ENCODE measurements at places on chromosomes 12 and 14. TPM values are rescaled to one million over a fixed set of nuclear protein-coding genes. Genes with fewer than 3 reads are reported as not detected.

DNA sequence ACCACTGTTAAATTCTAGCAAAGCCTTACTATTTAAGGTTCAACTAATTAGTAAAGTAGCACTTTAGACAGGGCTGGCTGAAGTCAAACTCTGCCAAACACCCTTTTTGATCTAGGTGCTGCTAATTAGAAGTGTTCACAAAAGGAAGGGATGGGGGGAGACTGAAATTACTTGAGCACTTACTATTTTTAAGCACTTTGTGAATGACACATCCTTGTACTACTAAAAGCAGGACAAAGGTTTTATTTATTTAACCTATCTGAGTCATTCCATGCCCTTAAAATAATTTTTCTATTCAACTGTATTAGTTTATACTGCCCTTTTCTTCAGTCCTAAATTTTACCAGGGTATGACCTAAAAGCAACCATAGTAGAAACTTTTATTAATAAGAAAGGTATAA, 20.1 kb downstream of the MBIP start:
- DNase-seq, result no peak

GRCh38 chr12:107491856-107492255, 193.7 kb upstream of the PWP1 start:
- no peak for DNase-seq

DNA sequence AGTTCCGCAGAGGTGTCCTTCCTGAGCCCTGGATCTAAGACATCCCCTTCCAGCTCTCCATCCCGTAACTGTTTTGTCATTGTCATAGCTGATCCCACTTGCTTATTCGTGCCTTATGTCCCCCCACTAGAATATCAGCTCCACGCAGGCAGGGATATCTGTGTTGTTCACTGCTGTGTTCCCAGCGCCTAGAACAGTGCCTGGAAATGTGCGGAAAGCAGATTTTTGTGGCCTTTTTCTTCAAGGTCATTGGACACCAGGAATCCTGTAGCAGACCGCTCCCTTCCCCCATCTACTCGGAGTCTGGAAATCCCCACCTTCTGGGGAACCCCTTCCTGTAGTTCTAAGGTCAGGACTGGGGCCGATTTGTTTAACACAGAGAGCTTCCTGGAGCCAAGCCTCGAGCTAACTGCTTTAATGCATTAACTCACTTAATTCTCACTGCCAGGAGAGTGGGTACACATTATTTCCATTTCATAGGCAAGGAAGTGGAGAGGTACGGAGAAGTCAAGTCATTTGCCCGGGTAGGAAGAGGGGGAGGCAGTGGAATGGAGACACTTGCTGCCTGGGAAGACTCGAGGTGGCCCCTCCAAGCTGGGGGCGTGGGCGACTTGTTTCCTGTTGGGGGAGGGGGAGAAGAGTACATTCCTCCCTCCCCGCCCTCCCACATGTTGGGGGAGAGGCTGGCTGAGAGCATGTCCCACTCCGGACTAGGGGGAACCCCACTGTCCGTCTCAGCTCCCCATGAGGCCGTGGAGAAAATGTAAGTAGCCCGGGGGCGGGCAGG, 1.2 kb upstream of the SH2B3 start:
- no peak for DNase-seq

DNA sequence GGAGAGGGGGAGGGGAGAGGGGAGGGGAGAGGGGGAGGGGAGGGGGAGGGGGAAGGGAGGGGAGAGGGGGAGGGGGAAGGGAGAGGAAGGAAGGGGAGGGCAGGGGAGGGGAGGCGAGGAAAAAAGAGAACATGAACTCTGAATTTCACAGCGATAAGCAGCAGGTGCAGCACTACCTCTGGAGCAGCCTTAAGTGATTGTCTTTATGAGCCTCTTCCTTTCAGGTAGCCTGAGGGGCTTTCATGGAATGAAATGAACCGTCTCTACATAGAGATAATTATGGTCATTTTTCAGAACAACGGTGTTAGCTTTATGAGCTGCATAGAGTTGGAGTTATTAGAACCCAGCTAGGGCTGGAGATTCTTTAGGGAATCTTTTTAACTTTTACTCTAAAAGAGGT, 18.1 kb upstream of the PTCSC3 start:
- DNase-seq, result no peak

DNA sequence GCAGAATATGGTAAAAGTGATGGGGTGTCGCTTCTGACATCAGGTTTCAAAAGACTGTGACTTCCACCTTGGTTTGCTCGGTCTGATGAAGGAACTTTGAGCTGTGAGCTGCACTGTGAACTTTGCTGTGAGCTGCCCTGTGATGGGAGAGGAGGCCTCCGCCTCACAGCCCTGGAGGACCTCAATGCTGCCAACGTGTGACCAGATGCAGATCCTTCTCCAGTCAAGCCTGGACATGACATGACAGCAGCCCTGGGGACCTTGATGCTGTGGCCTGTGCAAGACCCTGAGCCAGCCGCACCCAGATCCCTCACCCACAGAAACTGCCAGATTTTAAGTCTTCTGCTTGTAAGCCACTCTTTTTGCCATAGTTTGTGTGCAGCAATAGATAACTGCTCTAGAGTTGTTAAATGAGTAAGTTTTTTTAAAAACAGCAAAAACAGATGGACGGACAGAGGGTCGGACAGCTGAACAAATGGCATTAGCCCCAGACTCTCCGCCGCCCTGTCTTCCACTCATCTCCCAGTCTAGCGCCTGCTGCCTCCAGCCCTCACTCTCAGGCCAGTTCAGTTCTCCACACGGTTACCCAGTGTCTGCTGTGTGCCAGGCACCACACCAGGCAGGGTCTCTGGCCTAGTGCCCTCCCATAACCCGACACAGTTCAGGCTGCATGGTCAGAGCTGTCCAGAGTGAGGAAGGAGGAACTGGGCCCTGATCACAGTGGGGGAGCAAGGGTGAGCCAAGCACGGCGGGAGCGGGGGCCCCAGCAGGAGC, 13.1 kb upstream of the LRTM2 start:
- DNase-seq, result peak; percentile 46

DNA sequence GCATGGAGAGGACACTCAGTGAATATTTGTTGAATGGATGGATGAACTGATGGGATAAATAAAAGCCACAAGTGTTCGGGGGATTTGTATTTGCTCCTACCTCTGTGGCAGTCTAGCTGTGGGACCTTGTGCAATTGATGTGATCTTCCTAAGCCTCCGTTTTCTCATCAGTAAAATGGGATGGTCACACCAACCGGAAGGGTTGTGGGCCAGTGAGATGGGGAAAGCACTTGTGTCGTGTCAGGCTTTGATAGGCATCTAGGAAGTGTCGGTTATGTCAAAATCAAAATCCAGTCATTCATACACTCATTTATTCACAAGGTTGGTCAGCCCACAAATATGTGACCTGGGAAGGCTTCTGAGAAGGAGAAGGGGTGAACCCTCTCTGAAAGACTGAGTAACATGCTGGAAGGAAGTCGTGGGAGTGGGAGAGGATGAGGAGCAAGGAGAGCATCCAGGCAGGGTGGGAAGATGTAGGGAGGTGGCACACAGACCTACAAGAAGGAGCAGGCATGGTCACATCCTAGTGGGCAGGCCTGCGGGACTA, 7.8 kb upstream of the SERPINA9 start:
- DNase-seq, result no peak

- DNase-seq, result no peak
These were observed 5.4 kb downstream of the FOXJ2 start for GRCh38 chr12:8037947-8038346.

GRCh38 chr12:45268672-45269411, 52.9 kb downstream of the ANO6 start:
- no peak for DNase-seq

The RPL41 gene
- total RNA-seq, result 3,023 TPM

The TUNAR gene
- total RNA-seq, result not detected

Measured in left lung (tissue), 14 donors.